Kidney capillary endothelial cell (primary cell): ENCODE measurements at places on chromosomes 12 and 14.

GRCh38 chr12:57889500-57889989 lies 43.0 kb upstream of the CTDSP2 start:
- no peak for DNase-seq

DNA sequence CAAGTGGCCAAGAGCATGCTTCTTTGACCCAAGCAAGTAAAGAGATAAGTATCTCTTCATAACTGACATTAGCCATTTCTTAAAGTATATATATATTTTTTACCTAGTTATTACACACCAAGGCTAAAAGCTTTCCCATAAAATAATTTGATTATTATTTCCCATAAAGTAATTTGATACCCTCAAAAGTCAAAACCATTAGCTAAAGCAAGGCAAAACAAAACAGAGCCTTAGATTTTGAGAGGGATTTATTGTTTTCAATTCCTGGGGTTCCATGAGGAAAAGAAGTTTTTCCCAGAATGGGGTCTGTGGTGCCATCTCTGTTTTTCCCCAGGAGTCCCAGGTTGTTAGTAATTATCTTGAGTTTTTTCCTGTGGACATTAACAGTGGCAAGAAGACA lies 125.5 kb upstream of the NUDT4 start:
- no peak for DNase-seq

DNA sequence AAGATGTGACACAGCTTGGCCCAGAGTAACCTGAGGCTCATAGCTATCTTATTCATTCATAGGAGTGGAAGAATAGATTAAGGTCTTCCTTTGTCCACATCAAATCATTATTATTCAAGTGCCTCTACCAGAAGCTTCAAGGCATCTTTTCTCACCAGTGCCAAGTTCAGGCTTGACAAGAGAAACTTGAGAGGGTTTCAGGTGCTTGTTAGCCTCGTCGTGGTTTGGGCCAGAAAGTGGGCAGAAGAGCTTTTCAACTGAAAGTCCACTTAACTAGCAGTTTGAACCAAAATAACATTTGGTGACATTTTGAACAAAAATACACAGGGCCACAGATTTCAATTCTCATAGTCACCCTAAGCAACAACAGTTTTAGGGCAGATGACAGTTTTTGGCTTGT lies 1184.2 kb downstream of the FLRT2 start:
- no peak for DNase-seq

- no peak for DNase-seq
Measured at GRCh38 chr14:92625213-92625612, 111.6 kb downstream of the RIN3 start.

DNA sequence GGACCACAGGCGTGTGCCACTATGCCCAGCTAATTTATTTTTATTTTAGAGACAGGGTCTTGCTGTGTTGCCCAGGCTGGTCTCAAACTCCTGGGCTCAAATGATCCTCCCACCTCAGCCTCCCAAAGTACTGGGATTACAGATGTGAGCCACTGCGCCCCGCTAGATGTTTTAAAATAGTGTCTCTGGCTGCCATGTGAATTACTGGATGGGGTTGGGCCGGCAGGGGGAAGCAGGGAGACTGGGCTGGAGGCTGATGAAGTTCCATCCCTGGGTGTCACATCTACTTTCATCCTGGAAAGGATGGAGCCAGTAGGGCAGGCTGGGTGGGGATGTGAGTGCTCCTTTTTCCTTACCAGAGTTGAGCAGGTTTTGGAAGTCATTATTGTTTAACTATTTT lies 46.1 kb downstream of the DNAH10 start:
- no peak for DNase-seq

DNA sequence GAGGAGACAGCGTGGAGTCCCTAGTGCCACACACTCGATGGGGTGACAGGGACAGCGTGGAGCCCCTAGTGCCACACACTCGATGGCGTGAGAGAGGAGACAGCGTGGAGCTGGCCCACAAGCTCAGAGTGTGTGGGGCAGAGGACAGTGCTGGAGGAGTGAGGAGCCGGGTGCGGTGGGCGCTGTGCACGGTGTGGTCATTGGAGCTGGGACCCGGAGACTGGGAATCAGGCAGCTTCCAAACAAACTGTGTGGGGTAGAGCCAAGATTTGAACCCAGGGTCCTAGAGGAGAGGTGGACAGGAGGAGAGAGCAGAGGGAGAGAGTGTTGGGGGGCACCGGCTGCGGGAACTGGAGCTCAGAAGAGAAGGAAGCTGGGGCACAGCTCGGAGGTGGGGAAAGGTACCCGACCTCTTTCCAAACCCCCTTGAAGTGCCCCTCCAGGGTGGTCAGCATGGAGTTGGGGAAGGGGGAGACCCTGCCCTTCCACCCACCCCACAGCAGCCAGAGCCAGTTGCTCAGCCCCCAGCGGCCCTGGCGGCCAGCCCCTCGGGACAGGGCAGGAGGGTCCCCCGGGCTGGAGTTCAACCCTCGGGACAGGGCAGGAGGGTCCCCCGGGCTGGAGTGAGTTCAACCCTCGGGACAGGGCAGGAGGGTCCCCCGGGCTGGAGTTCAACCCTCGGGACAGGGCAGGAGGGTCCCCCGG lies 91.0 kb downstream of the NOC4L start:
- DNase-seq: no peak

DNA sequence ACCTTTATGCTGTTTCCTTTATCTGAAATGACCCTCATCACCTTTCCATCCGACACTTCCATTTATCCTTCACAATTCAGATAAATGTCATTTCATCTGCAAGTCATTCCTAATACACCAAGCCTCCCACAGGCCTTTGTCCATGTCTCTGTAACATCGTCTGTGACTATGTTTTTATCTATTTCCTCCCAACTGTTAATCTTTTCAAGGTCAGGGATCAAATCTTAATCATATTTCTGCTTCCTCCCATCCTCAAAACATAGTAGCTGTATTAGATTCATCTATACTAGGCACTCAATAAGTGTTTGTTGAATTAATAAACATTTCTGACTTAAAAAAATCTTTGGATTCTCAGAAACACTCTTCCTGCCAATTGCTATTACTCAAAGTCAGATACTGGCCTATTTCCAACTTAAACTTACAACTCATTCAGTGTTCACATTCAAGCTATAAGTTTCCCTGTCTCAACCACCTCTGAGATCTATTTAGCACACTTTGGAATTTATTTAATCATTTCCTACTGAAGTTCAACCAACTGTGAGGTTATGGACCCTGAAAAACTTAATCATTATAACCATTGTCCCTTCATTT lies 100.2 kb upstream of the ALX1 start:
- peak; percentile 52 for DNase-seq

- no peak for DNase-seq
Measured at GRCh38 chr14:80152166-80152565, 59.1 kb downstream of the DIO2 start.

GRCh38 chr12:31772186-31772585 lies 43.4 kb upstream of the AMN1 start:
- DNase-seq: no peak

DNA sequence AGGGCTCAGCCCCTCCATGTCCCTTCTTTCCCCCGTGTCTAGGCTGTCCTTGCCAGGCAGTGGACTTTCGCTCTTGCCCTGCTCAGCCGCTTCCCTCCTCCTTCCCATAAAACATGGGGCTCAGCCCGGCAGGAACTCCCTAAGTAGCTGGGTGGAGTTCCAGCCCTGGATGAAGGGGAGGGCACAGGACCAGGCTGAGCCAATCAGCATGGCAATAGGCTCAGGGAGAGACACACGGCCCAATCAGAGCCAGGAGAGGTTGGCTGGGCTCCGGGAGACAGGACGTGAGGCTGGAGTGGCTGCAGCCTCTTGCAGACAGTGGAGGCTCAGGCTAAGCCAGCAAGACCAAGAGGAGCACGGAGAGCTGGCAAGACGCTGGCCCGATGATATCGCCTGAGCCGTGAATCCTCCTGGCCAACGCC lies 54.3 kb downstream of the GALNT9 start:
- DNase-seq: peak; percentile 17
